AML-193 (cell line): ENCODE measurements at places on chromosomes 4 and X.

DNA sequence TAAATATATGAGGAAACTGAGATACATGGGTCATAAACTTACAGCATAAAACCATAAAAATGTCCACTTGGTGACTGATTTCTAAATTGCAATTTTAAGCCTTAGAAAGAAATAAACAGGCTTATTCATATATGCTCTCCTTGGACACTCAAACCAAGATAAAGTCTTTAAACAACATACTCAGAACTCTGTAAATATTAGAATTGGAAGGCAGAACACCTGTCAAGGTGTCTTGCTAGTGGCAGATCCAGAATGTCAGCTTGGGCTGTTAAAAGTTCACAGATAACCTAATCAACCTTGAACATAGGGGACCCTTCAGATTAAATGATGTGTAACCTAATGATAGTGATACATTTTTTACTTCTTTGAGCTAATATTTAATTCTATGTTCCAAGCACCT lies 208.1 kb upstream of the ARSJ start:
- DNase-seq: no peak

DNA sequence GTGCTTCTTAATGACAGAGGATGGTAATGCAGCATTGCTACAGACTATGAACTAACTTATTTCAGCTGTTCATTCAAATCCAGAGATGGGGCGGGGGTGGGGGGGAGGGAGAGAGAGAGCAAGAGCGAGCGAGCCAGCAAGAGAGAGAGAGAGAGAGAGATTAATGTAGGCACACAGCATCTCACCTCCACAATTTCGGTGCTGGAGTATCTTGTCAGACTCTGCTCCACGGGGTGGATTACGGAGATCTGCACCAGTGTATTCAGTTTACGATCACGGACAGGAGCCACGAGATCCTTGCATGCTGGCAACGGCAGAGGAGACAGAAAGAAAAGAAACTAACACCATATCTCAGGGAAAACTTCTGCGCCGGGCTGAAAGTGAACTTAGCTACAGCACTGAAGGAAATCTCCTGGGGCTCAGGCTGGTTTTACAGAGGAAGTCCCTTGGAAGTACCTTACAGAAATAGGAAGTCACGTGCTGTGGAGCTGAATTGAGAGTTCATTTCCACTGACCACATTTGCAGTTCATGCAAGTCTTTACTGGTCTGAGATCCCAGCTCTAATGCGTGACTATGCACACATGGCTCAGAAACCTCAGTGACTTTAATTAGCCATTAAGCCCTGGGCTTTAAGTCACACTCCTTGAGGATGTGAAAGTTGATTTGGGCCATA lies 440.9 kb downstream of the INPP4B start:
- DNase-seq: peak; percentile 94

DNA sequence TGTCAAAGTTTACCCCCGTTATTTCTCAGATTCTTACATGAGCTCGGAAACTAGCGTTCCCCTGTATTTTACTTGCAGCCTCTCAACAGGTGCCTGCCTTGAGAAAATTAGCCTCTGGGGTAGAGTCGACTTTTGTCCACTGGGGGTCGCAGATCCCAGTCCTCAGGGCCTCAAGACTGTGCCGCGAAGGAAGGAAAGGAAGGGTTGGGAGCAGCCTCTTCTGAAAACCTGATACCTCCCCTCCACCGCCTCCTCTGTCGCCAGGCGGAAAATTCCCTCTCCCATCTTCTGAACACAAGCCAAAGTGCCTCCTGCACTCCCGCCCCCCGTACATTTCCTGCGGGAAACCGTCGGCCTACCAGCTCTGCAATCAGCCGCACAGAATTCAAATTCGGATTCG lies 44.4 kb upstream of the TMSB15B start:
- DNase-seq: peak; percentile 17

DNA sequence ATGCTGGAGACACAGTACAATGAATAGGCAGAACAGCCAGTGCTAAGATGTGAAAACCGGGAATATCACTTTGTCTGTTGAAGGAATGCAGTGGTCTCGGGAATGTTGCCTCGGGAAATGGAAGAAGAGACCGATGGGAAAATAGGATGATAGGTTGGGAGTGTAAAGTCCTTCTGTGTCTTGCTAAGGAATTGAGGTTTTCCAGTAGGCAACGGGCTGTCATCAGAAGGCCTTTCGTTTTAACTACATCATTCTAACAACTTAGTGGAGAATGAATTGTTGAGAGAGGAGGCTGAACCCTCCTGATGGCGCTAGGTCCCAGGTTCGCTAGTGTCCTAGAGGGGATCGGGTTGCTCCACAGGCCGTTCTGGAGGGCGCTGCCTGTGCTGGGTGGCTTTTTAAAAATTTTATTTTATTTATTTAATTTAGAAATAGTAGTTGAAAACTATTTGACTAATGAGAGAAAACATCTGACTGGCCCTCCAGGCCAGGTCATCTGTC lies 730 bp downstream of the VBP1 start:
- DNase-seq: no peak

GRCh38 chrX:113330416-113330815 lies 489.8 kb upstream of the AMOT start:
- DNase-seq: no peak

GRCh38 chr4:124753941-124754581 lies 41.5 kb upstream of the ANKRD50 start:
- DNase-seq: no peak

- DNase-seq: no peak
These were observed 20.2 kb upstream of the MTM1 start for GRCh38 chrX:150548251-150548650.

GRCh38 chr4:11471618-11472017 lies 42.9 kb upstream of the HS3ST1 start:
- DNase-seq: peak; percentile 81

- no peak for DNase-seq
These were observed 645.6 kb upstream of the FTHL17 start for GRCh38 chrX:31717474-31717873.

GRCh38 chrX:102765217-102765616 lies 44.7 kb downstream of the GPRASP3 start:
- no peak for DNase-seq
